Forelimb muscle (tissue), 1 donor: ENCODE measurements at places on chromosomes 11 and 22. TPM values are rescaled to one million over a fixed set of nuclear protein-coding genes. Genes with fewer than 3 reads are reported as not detected.

The TRIM29 gene
- not detected for polyA plus RNA-seq

The APOL2 gene
- 22.9 TPM for polyA plus RNA-seq

The CSF2RB gene
- polyA plus RNA-seq, result 1.6 TPM

The LYVE1 gene
- 66.6 TPM for polyA plus RNA-seq

The GAL gene
- 0.28 TPM for polyA plus RNA-seq
